ENCODE measurements at places on chromosomes 11 and 22.

GRCh38 chr22:30005213-30005857 lies 74.9 kb upstream of the HORMAD2 start:
- peak; percentile 49 for DNase-seq

DNA sequence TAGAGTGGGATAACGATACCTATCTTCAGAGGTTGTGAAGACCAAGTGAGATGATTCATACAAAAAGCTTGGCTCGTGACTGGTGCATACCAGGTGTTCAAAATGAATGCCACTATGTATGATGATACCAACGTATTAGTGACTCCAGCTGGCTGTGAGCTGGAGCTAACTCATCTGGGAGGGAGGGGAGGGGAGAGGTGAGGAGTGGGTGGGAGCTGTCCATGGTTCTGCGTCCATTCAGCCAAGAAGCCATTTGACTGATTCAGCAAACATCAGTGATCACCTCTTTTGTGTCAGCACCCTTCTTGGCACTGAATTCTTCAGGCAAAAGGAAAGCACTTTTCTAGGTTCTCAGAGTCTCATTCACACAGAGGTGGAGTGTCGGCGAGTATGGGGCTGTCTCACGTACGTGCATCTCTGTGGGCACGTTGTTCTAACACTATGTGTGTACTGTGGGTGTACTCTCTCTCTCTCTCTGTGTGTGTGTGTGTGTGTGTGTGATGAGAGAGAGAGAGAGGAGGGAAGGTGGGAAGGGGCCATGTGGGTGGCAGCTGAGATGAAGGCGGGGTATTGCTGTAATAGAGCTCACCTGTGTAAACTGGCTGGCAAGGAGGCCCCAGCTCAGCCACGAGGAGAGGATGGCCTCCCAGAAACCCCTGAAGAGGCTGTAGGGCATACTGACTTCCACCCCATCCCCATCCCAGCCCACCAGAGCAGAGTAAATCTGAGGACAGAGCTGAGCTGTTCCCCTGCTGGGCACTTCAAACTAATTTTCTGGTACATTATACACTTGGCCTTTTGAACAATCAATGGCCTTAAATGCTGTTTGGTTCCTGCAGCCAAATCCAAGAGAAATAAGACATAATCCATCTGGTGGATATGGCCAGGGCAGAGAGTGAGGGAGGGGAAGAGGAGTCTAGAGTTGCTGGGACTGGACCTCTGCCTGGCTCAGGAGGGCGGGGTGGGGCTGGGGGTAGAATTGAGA lies 96.1 kb upstream of the THY1 start:
- DNase-seq: no peak

GRCh38 chr11:133742353-133742752 lies 103.0 kb downstream of the SPATA19 start:
- DNase-seq: no peak

DNA sequence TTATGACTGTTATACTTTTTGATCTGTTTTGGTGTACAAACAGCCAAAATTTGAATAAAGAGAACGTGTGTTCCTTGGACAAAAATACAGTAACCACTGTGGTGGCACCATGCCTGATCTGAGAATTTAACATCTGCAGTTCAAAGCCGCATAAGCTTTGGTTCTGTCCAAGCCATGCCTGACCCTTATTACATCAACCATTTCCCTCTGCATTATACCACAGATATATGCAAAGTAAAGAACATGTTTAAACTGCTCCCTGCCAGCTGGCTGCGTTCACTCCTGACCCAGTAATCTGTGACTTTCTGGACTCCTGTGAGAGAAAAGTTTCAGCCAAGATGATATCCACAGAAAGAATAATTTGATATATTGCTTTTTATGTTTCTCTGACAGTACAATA lies 890.5 kb upstream of the ANO3 start:
- no peak for DNase-seq

- peak; percentile 59 for DNase-seq
Observed at GRCh38 chr11:120334894-120335462, 1.2 kb upstream of the ARHGEF12 start.

DNA sequence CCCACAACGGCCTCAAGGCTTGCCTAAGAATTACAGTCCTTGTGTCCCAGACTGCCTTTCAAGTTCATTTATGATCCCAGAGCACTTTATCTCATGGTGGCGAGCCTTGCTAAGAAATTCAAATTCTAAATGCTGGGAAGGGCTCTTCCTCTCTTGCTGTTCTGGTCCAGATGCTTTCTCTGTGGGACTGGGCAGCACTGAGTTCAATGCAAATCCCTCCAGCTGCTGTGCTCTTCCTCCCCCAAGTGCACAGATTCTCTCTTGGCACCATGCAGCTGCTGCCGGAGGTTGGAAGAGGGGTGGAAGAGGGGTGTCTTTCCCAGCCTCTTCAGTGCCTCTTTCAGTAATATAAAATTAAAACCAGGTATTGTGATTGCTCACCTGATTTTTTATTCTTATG lies 828.0 kb downstream of the DLG2 start:
- no peak for DNase-seq

DNA sequence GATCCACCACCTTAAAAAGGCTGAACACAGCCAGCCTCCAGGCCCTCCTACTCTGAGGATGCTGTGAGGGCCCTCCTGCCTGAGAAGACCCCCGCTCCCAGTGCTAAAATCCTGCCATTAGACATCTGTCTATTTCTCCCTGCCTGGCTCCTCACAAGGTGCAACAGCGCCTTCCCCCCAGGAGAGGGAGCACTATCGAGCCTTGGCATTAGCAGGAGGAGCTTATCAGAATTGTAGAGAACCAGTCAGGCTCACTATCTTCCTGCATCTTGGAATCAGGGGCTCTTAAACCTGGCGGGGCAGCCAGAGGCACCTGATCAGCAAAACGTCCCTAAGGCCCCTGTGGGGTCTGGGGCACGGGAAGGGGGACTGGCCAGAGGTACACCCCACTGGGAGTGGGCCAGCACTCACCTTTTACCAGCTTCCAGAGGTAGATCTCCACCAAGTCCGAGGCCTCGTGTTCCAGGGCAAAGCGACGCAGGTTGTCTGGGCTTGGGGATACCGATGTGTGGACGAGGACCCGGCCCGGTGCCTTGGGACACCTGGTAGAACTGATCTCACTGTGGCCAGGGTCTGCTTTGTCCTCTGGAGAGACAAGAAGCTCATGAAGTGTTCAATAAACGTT lies 28.7 kb downstream of the CHRDL2 start:
- peak; percentile 84 for DNase-seq

- DNase-seq: no peak
Observed at GRCh38 chr11:7314811-7315604, 63.3 kb downstream of the SYT9 start.

DNA sequence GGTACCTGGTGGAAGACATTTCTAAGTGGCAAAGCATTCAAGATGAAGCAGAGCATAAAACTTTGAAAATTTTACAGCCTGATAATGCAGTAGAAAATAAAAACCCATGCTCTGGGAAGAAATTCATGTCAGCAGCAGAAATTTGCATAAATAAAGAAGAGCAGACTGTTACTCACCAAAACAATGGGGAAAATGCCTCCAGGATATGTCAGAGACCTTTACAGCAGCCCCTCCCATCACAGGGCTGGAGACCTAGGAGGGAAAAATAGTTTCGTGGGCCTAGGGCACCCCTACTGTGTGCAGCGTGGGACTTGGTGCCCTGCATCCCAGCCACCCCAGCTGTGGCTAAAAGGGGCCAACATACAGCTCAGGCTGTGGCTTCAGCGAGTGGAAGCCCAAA lies 5.4 kb upstream of the DKK3 start:
- no peak for DNase-seq

GRCh38 chr11:68461575-68461917 lies 994 bp downstream of the PPP6R3 start:
- DNase-seq: no peak

DNA sequence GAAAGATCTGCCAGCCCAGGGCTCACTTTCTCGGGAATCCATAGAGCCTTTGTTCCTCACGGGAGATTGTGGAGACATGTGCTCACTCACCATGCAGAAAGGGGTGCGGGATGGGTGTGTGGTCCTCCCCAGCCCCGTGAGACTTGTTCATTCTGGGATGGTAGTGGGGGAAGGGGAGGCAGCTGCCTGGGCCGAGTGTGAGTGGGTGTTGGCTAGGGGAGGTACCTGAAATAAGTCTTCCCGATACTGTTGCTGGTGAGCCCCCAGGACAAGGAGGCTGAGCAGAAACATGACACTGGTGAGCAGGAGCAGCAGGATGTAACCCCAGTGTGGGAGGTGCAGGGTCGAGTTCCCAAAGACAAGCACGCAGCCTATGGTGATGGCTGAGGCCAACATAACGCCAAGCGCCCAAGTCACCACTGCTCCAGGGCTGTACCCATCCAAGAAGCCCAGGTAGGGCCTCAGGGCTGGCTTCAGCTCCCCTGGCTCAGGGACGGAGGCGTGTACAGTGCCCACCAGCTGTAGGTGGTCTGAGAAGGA lies 2.8 kb downstream of the SLC7A4 start:
- DNase-seq: no peak

GRCh38 chr22:32539631-32540421 lies 65.2 kb downstream of the FBXO7 start:
- DNase-seq: no peak

GRCh38 chr11:15286465-15286864 lies 171.7 kb downstream of the INSC start:
- DNase-seq: no peak

GRCh38 chr11:98099371-98099770 lies 921.4 kb upstream of the CNTN5 start:
- no peak for DNase-seq

GRCh38 chr11:45180848-45181192 lies 34.4 kb downstream of the PRDM11 start:
- peak; percentile 92 for DNase-seq

GRCh38 chr22:27004434-27004833 lies 347.0 kb downstream of the MIAT start:
- DNase-seq: no peak

- no peak for DNase-seq
Observed at GRCh38 chr22:23388517-23388890, 191.6 kb downstream of the IGLL1 start.

GRCh38 chr11:64372802-64373597 lies 14.0 kb downstream of the RPS6KA4 start:
- peak; percentile 49 for DNase-seq

DNA sequence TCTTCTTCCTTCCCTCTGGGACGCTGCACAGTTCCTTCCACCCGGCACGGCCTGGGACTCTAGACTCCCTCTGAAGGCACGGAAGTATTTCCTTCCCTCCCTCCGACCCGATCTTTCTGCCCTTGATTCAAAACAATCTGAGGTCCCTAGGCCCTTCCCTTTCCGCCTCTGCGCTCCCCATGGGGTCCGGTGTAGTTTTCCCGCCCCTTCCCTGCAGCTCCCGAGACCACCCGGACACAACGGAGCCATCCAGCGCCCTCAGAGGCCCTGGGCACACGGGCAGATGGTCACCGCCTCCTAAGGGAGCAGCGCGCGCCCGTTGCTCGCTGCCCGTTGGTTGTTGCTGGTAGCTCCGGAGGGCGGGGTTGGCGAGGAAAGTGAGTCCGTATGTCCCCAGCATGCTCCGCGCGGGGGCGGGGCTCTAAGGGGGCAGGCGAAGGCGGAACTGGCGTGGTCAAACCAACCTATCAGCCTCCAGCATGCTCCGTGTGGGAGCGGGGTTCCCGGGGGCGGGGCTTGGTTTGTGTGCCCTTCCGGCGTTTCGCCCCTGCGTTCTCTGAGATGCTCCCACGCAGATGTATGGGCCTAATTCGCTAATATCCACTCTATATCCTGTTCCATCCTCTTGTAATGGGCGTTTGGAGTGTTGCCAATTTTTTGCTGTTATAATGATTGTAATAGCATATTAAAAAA lies 19.6 kb downstream of the MIF start:
- DNase-seq: peak; percentile 99

DNA sequence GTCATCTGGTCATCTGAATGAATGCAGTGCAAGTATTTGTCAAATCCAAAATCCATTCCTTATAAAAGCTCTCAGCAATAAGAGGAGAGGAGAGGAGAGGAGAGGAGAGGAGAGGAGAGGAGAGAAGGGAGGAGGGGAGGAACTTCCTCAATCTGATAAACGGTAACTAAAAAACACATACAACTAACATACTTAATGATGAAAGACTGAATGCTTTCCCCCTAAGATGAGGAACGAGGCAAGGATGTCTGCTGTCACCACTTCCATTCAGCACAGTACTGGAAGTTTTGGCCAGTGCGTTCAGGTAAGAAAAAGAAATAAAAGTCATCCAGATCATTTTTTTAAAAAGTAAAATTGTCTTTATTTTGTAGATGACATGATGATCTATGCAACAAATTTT lies 80.4 kb downstream of the CD82 start:
- no peak for DNase-seq

GRCh38 chr11:61028135-61028729 lies 56.8 kb downstream of the CD6 start:
- DNase-seq: no peak

DNA sequence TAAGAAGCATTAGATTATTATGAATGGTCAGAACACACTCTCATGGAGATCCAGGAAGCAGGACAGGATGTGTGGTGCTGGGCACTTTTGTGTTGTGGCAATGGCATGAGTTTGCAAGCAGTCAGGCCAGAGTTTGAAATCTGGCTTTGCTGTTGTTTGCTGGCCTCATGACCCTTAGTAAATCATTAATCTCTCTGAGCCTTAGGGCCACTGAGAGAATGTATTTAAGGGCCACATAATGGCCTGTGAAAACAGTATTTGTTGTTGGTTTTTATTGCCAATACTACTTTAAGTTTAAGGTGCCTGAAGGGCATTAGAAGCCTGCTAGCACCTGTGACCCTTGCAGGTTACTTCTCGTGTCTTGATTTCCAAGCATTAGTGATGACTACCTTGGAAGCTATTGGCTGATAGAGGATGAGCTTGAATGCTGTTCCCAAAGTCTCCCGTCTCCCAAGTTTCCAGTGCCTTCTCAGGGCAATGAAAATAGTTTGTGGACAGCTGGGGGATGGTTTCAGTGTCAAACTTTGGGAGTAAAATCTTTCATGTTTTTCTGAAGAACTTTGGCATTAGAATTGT lies 24.6 kb downstream of the STIM1 start:
- DNase-seq: no peak

DNA sequence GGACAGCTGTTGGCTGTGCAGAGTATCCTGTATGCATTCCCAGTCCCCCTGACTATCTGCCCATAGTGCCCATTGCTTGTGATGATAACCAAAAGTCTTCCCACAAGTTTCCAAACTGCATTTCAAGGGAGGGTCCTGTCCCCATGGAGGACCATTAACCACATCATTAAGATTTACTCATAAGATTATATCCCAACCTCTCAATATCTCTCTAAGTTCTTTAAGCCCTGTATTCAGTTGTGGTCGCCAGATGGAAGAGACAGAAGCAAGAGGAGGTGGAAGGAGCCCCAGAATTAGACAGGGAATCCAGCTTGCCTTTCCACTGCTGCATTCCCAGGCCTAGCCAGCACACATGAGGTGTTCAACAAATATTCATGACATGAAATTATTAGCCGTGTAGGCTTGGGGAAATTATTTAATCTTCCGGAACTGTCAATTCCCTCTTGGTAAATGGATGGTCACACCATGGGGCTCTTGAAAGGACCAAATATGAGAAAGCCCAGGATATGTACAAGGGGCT lies 42.6 kb upstream of the TIMP3 start:
- DNase-seq: no peak
